ENCODE measurements at places on chromosomes 2 and 18.
A peak's percentile ranks its signal among the peaks of the same experiment; 100 is the strongest.

- DNase-seq = no peak
Measured at GRCh38 chr2:46333912-46334311, 36.7 kb downstream of the EPAS1 start.

GRCh38 chr2:235729557-235729947, 235.7 kb downstream of the AGAP1 start:
- DNase-seq = no peak

- DNase-seq = no peak
Measured at GRCh38 chr2:221624475-221624874, 52.4 kb upstream of the EPHA4 start.

GRCh38 chr2:239378021-239378917, 22.6 kb downstream of the HDAC4 start:
- no peak for DNase-seq

DNA sequence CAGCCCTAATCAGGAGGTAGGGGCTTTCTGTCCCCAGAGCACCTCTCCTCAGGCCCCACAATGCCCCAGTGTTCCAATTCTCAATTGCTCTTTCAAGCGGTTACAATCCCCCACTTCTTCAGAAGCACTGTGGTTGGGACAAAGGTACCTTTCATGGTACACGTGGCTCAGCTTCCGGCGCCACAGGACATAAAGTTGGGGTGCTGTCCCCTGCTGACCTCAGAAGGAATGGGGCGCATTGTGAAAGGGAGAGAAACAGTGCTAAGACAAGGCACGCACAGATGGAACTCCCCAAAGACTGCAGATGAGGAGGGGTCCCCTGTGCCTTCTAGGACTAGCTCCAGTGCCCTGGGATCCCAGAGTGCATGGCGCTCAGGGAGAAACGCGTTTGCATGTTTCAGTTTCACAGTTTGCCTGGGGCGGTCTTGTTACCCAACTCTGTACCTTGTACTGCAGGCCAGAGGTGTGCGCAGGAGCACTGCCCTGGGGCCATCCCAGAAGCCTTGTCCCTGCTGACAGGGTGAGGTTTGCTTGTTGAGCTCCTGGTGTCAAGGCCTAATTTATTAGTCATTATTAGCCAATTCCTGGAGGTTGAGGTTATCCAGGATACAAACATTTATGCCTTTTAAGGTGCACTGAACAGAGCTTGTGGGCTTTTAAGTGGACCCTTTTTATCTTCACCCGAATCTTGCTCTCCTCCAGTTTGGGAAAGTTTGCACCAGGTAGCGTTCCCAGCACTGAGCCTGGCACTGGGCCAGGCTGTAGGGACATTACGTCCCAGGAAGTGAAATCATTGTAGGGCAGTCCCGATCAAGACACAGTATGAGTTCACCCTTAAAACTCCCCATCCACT, 7.6 kb downstream of the CNDP1 start:
- no peak for DNase-seq

DNA sequence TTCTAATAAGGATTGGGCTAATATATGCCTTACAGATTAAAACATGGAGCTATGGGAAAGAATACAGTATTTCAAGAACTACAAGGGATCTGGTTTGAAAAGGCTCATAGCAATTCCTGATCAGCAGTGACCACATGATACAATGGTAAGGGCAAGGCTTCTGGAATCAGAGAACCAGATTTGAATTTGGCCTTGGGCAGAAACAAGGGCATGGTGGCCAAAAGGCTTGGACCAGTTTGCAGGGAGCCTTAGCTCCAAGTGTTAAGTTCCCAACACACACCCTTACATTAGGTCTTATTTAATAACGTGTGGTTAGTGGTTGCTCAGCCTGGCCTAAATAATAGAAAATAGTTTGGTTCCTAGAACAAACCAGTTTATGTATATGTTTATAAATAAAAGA, 87.7 kb downstream of the ZAP70 start:
- DNase-seq = no peak

GRCh38 chr2:151423760-151424159, 14.1 kb downstream of the RIF1 start:
- DNase-seq = no peak

- DNase-seq = no peak
Measured at GRCh38 chr18:57210107-57210715, 63.3 kb downstream of the BOD1L2 start.

GRCh38 chr2:173119069-173119807, 43.6 kb downstream of the MAP3K20 start:
- no peak for DNase-seq

- DNase-seq = no peak
Measured at GRCh38 chr18:4453567-4453873, 1.6 kb downstream of the DLGAP1 start.

DNA sequence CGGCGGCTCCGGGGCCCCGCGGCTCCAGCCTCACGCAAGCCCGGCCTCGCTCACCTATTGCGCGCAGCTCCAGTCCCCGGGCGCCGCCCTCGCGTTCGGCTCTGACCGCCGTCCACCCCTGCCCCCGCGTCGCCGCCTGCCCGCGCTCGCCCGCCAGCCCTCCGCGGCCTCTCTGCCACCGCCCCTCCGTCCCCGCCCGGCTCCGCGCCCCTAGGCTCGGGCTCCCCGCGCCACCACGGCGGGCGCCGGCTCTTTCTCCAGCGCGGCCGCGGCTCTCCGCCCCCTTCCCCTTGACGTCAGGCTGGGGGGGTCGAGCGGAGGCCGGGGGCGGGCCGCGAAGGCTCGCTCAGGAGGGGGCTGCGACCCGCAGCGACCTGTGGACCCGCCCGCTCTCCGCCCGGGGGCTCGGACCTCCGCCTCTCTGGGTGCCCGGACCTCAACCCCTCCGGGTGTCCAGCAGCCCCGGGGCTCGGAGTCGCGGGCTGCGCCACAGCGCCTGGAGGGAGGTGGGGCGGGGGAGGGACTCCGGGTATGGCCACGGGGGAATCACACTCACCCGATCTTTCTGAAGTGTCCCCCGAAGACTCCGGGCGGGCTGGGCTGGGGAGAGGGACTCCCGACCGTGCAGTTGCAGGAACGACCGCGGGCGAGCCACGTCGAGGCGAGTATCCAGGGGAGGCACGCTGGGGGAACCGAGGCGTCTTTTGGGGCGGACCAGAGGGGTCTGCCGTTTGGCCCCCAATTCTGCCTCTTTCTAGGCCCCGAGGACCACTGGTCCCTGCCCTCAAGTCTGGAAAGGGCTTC, at the start of gene SEMA4C:
Gene SEMA4C, minus strand, starts transcription at position 259 of the 804 bp plus-strand sequence. CDS start 2,194 bp downstream, outside the sequence.
- DNase-seq = peak; percentile 83

- DNase-seq = no peak
Measured at GRCh38 chr2:200786826-200787225, 24.9 kb upstream of the BZW1 start.

DNA sequence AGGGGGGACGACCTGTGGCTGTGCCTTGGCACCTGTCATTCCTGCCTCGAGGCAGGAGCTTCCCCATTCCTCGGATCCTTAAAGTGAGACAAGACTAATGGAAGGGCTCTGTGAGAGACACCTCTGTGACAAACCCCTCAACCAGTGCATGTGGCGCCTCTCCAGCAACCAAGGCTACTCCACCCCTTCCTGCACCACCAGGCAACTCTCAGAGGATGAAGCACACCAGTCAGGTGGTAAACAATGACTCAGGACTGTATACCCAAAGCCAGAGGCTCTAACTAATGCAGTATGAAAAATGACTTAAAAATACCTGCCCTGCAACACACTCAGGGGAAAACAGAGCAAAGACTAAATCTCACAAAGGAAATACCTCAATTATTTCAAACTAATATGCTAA, 136.9 kb downstream of the UXS1 start:
- no peak for DNase-seq

DNA sequence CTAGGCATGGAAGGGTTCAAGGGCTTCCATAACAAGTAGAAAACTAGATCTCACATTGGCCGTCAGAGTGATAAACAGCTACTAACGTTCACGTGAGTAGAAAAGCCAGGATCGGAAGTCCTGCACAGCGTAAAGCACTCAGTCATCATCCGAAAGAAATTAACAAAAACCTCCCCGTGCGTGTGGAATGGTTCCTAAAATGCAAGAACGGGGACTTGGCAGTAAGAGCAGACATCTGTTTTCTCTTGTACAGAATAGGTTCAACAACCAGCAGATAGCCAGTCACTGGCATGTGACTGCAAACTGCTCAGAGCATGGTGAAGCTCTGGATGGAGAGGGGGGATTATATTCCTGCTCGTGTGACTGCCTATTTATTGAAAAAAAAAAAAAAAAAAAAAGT, 106.9 kb upstream of the ITGB6 start:
- DNase-seq = no peak

DNA sequence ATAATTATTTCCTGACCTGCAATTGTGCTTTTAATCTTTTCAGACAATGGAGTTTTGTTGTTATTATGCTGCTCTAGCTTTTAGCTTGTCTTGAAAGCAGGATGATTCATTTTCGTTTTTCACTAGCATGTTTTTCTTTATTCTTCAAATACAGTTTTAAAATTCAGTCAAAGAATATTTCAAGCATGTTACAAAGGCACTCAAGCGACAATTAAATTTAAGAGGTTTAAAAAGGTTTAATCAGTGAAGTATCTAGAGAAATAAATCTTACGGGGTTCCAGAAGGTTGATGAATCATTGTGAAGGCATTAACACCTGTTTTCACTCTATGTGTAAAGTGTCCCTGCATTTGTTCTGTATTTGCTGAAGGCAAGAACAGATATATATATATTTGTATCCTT, 390.7 kb upstream of the TMEFF2 start:
- DNase-seq = no peak

DNA sequence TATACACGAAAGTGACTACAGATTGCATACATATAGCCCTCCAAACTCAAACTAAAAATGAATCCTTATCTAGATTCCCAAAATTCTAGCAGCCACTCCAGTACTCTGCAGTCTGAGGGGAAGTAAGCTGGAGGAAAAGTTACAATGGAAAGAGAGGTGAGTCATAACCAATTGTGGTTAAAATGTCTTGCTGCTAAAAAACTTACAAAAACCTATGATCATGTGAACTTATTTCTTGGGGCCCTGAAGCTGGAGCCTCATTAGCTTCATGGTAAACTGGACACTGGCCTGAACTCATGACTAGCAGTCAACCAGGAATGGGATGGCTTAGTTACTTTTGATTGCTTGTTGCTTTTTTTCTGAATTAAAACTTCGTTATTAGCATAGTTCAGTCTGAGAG, 175.9 kb downstream of the SLC4A3 start:
- no peak for DNase-seq

DNA sequence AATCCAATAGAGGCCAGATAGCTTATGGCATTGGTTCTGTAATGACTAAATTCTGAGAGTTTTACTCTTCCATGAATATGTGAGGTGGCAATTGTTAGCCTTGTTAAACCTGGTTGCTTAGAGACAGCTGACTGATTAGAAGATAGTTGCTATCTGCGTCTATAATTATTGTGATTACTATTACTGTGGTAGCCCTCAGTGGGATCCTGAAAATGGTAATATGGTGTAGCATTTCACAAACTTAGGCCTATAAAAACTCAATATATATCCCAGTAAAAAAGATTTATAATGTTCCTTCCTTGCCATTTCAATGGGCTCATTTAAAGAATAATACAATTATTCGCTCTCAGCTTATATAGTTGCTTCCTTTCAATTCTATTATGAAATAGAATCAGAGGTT, 405.8 kb upstream of the CDH2 start:
- DNase-seq = no peak

DNA sequence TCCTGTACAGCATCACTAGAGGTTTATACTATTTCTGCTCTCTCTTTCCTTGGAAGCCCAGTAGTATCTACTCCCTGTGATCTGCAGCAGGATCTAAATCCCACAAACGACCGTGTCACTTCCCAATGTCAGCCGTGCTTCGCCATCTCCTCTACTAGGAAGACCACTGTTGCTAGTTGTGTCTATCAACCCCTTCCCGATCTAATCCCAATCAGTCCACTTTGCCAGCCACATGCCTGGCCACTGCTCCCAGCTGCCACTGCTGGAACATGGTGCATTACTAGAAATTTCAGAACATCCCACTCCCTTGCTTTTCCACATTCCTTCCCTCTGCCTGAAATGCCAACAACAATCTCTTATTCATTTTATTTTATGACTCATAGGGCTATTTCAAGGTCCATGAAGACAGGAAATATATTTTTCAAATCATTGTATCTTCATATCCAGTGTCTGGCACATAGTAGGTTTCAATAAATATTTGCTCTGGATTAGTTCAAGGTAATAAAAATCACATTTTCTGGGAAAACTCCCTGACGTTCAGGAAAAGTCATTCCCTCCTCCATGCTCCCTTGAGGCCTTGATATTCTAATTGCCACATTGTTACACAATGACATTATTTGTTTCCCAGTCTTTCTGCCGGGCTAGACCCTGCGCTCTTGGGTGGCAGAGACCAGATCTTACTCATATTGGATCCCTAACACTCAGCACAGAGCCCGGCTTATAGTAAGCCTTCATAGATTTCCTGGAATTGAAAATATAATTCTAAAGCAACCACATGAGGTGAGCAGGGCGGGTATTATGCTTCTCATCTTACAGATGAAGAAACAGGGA, 2.1 kb upstream of the TRIB2 start:
- no peak for DNase-seq

DNA sequence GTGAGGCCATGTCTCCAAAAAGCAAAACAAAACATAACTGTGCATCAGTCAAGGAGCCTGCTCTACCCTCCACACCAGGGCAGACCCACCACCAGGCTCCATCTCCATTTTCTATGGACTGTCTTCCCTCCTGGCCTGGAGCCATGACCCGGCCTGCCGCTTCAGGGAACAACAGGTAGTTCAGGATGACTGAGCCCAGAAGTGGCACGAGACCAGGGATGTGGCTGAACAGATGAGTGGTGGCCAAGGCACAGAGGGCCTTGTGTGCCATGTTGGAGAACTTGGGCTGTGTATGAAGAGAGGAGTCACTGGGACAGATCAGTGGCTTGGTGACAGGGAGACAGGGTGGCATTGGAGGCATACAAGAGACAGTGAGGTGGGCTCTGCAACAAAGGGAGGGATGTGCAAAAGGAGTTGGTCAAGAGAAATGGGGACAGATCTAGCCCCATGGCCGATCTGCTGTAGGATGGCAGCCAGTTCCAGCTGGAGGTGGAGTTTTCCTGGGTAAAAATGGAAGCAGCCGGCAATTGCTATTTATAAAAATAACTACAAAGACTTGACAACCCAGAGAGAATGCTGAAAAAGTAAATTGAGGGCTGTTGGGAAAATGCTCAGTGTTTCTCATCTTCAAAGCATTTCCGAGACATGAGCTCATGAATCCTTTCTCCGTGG, 35.0 kb downstream of the TMEM177 start:
- DNase-seq = no peak

DNA sequence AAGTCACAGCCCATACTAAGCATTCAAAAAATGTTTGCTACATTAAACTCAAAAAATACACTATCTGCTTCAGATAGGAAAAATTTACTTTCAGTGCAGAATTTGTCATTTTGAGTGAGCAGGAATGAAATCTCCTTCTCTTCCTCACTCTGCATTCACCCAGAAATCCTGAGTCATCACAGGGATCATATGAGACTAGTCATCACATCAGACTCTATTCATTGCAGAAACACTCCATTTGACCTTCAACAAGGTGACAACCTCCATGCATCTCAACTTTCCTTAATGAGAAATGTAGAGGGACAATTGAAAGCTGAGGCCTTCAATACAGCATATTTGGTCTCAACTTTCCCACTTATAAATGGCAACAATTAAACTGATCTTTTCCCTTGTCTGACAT, 130.4 kb upstream of the CYP26B1 start:
- no peak for DNase-seq
